Natural killer cell treated with Interleukin-12 subunit alpha and Interleukin-12 subunit beta and Interleukin-15 and Interleukin-18, amount 100 ng/mL, for 72 hours (primary cell): ENCODE measurements at places on chromosomes 1 and 21. TPM values are rescaled to one million over a fixed set of nuclear protein-coding genes. Genes with fewer than 3 reads are reported as not detected.
A peak's percentile ranks its signal among the peaks of the same experiment; 100 is the strongest.

- no peak overlapping the region for H3K27ac ChIP-seq
- H3K4me3 ChIP-seq = no peak overlapping the region
- peaks cover 7% of the 10 kb centered on the region for H3K4me1 ChIP-seq
- H3K27me3 ChIP-seq = peaks cover 3% of the 10 kb centered on the region
- no peak for DNase-seq
Measured at GRCh38 chr1:14780271-14780670, 181.8 kb downstream of the KAZN start.

The LCE1D gene
- not detected for total RNA-seq

The USH2A gene
- total RNA-seq = not detected

DNA sequence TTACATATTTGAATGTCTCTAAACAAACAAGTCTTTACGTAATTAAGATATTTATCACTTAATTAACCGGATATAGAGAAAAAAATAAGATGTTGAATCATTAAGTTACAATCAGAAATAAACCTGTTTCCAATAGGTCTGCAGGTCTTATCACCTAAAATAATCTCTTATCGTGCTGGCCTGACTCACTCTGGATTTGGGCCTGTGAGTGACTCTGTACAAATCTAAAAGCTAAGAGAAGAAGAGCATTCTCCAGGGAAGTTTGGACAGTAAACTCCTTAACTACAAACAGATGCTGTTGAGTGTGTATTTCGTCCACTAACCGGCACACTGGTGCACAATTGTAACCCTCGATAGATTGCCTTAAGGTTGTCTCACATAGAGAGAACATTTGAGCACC is 25.3 kb downstream of the CEP104 start:
- H3K27me3 ChIP-seq = no peaks in the 10 kb centered on the region
- no peak overlapping the region for H3K27ac ChIP-seq
- no peaks in the 10 kb centered on the region for H3K4me1 ChIP-seq
- no peak overlapping the region for H3K4me3 ChIP-seq

- no peak overlapping the region for H3K27ac ChIP-seq
- no peaks in the 10 kb centered on the region for H3K36me3 ChIP-seq
- peaks cover 23% of the 10 kb centered on the region for H3K4me1 ChIP-seq
- DNase-seq = no peak
Measured at GRCh38 chr1:114286179-114286578, 132.5 kb upstream of the SYT6 start.

The KCNN3 gene
- not detected for total RNA-seq

GRCh38 chr1:7847599-7847998 is 5.3 kb downstream of the UTS2 start:
- H3K36me3 ChIP-seq = no peaks in the 10 kb centered on the region
- no peak overlapping the region for H3K27ac ChIP-seq

DNA sequence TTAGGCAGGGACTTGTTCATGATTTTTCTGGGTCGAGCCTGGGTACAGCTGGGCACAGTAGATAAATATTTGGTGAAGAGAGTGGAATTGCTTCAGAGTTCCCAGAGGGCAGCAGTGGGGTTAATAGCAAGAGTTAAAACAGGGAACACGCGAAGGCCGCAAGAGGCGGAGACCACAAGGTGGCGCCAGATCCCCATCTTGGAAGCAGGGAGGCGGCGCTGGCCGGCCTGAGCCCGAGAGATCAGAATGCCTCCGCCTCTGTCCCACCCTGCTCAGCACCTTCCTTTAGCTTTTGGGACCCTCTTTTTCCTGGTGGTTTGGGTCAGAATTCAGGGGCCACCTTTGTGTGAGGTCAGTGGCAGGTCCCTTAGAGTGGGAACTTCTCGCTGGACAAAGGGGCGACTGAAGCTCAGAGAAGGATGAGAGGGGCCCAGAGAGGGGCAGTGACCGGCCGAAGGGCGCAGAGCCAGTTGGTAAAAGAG is 6.5 kb upstream of the PADI2 start:
- H3K36me3 ChIP-seq = no peaks in the 10 kb centered on the region
- no peak overlapping the region for H3K4me3 ChIP-seq
- H3K4me1 ChIP-seq = peaks cover 3% of the 10 kb centered on the region
- peaks cover 9% of the 10 kb centered on the region for H3K27me3 ChIP-seq
- peak; percentile 77 for DNase-seq

DNA sequence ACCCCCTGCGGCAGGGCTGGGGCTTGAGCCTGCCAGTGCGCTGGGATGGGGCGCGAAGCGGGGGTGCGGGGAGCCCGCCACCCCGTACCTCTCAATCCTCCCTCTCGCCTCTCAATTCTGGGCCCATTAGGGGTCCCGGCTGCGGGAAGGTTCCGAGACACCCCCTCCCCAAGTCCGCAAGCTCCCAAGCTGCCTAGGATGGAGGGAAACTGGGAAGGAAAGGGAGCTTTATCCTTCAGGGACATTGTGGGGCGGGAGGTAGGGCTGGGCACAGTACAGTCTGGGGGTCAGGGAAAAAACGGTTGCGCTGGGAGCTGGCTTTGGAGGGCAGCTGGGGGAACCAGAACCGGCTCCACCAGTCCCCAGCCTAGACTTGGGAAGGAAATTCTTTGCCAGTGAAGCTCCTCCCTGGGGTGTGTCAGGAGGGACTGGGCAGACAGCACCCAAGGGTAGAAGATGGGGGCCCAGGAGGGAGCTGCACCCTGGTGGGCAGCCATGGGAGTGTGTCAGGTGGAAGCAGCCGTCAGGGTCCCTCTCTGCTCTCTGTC is 904 bp downstream of the GJB3 start:
- peaks cover 5% of the 10 kb centered on the region for H3K4me1 ChIP-seq
- no peak for DNase-seq
- H3K27ac ChIP-seq = no peak overlapping the region
- H3K36me3 ChIP-seq = no peaks in the 10 kb centered on the region
- peaks cover 49% of the 10 kb centered on the region for H3K27me3 ChIP-seq
- no peak overlapping the region for H3K4me3 ChIP-seq

The OR10K2 gene
- total RNA-seq = not detected

DNA sequence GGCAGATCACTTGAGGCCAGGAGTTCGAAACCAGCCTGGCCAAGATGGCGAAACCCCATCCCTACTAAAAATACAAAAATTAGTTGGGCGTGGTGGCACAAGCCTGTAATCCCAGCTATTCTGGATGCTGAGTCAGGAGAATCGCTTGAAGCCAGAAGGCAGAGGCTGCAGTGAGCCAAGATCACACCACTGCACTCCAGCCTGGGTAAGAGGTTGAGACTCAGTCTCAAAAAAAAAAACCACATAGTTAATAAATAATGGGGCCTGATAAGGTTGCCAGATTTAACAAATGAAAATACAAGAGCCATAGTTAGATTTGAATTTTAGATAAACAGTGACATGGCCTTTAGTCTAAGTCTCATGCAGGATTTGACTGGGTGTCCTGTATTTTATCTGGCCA is 175.7 kb downstream of the ZZZ3 start:
- H3K27me3 ChIP-seq = peaks cover 3% of the 10 kb centered on the region
- H3K4me3 ChIP-seq = no peak overlapping the region
- no peak for DNase-seq

The FLG gene
- not detected for total RNA-seq

DNA sequence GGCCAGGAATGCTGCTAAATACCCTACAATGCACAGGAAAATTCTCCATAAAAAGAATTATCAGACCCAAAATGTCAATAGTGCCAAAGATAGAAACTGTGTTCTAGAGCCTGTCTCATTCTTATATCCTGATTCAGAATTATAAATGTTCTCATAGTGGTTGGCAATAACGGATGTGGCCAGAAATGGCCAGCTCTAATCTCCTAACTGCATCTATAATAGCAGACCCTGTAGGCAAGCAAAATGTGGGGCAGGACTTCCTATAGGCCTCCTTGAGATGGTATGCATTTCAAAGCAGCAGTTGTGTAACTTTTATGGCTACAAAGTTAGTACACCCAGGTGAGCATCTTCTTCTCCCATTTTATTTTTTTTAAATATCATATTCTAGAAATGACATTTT is 95.9 kb upstream of the SGIP1 start:
- no peaks in the 10 kb centered on the region for H3K27me3 ChIP-seq
- peaks cover 37% of the 10 kb centered on the region for H3K4me1 ChIP-seq
- peaks cover 6% of the 10 kb centered on the region for H3K36me3 ChIP-seq
- H3K4me3 ChIP-seq = peak overlapping the region; percentile 90

- peaks cover 34% of the 10 kb centered on the region for H3K27me3 ChIP-seq
- H3K4me1 ChIP-seq = no peaks in the 10 kb centered on the region
- no peaks in the 10 kb centered on the region for H3K36me3 ChIP-seq
- no peak for DNase-seq
- H3K27ac ChIP-seq = no peak overlapping the region
- H3K4me3 ChIP-seq = no peak overlapping the region
Measured at GRCh38 chr1:199724049-199724448, 303.5 kb upstream of the NR5A2 start.

The COL9A2 gene
- 7.3 TPM for total RNA-seq

DNA sequence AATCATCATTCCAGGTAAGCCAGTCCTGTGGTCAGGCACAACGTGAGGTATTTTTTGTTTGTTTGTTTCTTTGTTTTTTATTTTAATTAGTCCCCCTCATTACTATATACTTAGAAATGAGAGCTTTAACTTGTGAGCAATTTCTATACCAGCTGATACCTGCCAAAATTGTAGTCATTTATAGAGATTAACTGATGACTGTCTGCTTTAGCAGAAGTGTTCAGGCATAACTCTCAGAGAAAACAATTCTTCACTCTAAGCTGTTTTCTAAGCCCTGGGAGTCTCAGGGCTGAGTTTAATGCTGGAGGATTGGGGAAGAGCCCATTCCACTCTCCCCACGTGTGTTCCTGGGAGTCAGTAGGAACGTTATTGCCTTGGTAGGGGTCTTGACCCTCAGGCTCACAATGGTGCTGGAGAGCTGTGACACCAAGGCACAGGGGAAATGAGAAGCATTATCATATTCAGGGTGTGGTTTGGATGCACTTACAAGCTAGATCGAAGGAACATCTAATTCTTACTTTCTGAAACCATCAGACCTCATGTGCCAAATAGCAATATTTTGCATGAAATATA is 168.2 kb downstream of the CLIC6 start:
- peak overlapping the region; percentile 64 for H3K27ac ChIP-seq
- no peak overlapping the region for H3K4me3 ChIP-seq
- H3K36me3 ChIP-seq = peaks cover 6% of the 10 kb centered on the region
- H3K27me3 ChIP-seq = no peaks in the 10 kb centered on the region
- peaks cover 51% of the 10 kb centered on the region for H3K4me1 ChIP-seq

GRCh38 chr1:159282118-159282517 is 20.0 kb upstream of the FCER1A start:
- H3K36me3 ChIP-seq = no peaks in the 10 kb centered on the region
- DNase-seq = no peak
- no peak overlapping the region for H3K4me3 ChIP-seq
- H3K4me1 ChIP-seq = no peaks in the 10 kb centered on the region
- no peak overlapping the region for H3K27ac ChIP-seq

The FAM72D gene
- 10.5 TPM for total RNA-seq

The ITLN1 gene
- total RNA-seq = not detected

DNA sequence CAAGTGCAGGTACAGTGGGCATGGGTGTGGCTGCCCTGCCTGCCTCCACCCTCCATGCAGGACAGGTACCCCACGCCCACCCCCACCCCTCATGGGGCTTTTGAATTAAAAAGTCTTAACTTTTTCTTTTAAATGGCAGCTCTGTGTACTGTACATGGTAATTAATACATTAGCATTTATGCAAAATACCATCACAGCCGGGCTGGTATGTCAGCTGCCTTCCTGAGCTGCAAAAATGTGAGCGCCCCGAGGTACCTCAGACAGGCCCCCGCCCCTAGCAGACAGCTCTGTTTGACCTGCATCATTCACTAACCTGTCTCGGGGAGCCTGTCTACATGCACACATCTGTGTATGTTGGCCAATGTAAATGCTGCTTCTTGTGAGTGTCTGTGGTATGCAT is 42.2 kb upstream of the POU3F1 start:
- DNase-seq = no peak
- H3K4me3 ChIP-seq = no peak overlapping the region
- no peak overlapping the region for H3K27ac ChIP-seq
- no peaks in the 10 kb centered on the region for H3K4me1 ChIP-seq
- H3K36me3 ChIP-seq = no peaks in the 10 kb centered on the region

The CRP gene
- not detected for total RNA-seq

GRCh38 chr21:43355925-43356289 is 71.0 kb downstream of the SIK1 start:
- DNase-seq = no peak
- no peaks in the 10 kb centered on the region for H3K27me3 ChIP-seq
- H3K36me3 ChIP-seq = no peaks in the 10 kb centered on the region
- H3K4me3 ChIP-seq = no peak overlapping the region
- H3K27ac ChIP-seq = no peak overlapping the region

The RSPH1 gene
- 0.25 TPM for total RNA-seq

The TCEA3 gene
- 0.31 TPM for total RNA-seq

DNA sequence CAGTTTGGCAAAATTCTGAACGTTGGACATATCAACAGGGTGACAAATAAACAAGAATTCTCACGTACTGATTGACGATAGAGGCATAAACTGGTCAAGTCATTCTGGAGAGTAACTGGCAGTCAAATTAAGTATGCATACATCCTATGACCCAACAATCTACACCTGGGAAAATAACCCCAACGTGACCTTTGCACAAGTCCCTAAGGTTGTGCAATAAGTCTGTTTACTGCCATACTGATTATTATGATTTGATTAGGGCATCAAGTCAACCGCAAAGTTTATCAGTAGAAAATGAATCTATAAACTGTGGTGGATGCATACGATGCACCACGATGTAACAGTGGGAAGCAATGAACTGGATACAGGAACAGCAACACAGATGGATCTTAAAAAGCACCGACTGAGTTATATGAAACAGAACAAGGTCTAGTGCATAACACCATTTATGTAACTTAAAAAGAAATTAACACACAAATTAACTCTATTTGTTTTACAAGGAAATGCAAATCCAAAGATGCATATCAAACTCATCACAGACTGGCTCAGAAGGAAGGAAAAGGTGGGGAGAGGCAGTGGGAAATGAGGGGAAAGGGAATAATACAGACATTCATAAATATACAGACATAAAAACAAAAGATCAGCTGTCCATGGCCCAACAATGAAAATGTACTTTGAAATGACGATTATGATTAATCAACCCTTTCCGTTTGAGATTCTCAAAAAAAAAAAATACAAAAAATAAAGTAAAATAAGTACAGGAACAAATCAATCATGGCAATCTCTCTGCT is 41.0 kb upstream of the SEC16B start:
- no peak overlapping the region for H3K27ac ChIP-seq
- no peak for DNase-seq
- no peak overlapping the region for H3K4me3 ChIP-seq
- no peaks in the 10 kb centered on the region for H3K4me1 ChIP-seq

- H3K27ac ChIP-seq = no peak overlapping the region
- peaks cover 11% of the 10 kb centered on the region for H3K4me1 ChIP-seq
- DNase-seq = no peak
- no peaks in the 10 kb centered on the region for H3K36me3 ChIP-seq
- H3K27me3 ChIP-seq = peaks cover 25% of the 10 kb centered on the region
Measured at GRCh38 chr1:94723894-94724293, 96.3 kb upstream of the SLC44A3 start.

The LCE1C gene
- total RNA-seq = not detected

The FNDC5 gene
- total RNA-seq = not detected

The ATAD3B gene
- 56.6 TPM for total RNA-seq

GRCh38 chr1:97138515-97139032 is 417.0 kb downstream of the PTBP2 start:
- no peaks in the 10 kb centered on the region for H3K27me3 ChIP-seq
- no peak for DNase-seq
- no peak overlapping the region for H3K27ac ChIP-seq
- peaks cover 4% of the 10 kb centered on the region for H3K4me1 ChIP-seq
